ENCODE measurements at places on chromosomes 5 and 9. TPM values are rescaled to one million over a fixed set of nuclear protein-coding genes. Genes with fewer than 3 reads are reported as not detected.

DNA sequence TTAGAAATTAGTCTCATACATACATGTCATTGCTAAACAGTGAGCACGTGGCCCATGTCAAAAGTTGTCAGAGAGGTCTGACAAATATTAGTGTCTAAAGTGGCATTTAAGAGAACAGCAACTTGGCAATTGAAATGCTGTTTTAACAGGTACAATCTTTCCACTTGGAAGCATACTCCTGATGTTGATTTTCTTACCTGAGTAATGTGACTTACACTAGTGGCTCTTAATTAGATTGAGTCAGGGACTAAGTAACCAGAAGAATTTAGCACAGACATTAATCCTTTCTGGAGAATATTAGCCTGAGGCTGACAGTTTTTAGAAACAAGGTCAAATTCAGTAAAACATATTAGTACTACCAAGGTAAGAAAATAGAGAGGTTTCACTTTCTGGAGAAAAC is 357.0 kb upstream of the ZNF608 start:
- no peak for DNase-seq

DNA sequence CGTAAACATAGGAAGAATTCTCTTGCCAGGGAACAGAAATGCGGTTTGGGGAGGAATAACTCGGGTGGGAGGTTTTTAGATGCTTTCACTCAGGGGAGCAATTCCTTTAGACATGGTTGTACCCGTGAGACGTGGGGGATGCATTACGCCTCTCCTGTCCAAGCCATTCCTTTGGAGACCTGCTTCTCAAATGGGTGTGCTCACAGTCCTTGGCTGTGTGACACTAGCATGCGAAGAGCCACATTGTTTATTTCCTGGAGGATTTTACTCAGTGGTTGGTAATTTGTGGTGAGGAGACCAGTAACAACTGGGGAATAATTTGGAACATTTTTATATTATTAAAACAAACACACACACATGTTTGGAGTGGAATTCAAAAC is 18.5 kb downstream of the COL15A1 start:
- DNase-seq, result no peak

- no peak for DNase-seq
Observed at GRCh38 chr9:81390792-81391456, 298.4 kb downstream of the TLE1 start.

GRCh38 chr5:142946547-142947426 is 176.6 kb downstream of the ARHGAP26 start:
- DNase-seq, result no peak

DNA sequence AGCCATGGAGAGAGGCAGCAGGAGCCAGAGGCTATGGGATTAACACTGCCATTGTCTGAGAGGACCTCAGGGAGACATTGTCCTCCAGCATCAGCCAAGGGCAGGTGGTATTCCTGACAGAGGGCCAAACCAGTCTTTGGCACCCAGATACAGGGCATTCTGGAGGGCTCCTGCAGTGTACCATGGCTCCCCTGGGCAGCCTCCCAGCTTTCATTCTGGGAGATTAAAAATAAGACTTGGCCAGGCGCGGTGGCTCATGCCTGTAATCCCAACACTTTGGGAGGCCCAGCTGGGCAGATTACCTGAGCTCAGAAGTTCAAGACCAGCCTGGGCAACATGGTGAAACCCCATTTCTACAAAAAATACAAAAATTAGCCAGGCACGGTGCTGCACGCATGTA is 4.2 kb downstream of the MTAP start:
- no peak for DNase-seq

GRCh38 chr9:132582276-132582785 is at the start of gene BARHL1:
Gene BARHL1, plus strand, starts transcription at chr9:132582606. Its CDS starts 192 bp downstream, at chr9:132582798.
- no peak for DNase-seq

DNA sequence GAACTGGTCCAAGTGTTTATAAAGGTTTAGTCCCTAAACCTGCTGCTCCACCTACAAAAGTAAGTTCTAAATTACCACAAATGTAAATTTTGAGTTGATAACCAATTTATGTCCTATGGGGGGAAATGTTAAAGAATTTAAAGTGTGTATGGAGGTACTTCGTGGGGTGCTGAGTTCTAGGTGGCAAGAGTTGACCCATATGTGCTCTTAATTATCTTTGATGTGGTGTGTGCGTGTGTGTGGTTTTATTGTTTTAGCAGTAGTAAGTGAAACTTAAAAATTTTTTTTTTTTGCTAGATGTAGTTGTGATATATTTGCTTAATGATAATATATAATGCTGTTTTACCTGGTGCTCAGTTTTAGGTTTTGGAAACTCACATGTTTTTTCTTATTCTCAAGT is 72.6 kb downstream of the GPBP1 start:
- no peak for DNase-seq

DNA sequence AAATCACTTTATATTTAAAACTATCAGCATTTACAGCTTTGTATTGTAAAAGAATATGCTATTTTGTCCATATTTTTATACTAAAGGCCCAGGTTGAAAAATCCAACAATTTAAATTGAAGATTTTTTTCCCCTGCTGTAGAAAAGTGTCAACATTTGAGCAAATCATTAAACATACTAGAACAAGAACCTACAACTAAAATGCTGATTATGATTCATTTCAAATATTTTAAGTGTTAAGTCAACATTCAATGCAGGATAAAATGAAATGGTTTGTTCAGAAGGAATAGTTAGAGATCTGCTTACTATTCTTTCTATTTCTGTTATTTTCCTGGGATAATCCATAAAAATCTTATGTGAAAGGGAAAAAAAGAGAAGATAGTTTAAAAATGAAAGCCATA is 866.5 kb upstream of the DMAC1 start:
- no peak for DNase-seq

- DNase-seq, result no peak
Observed at GRCh38 chr5:170632985-170633234, 129.1 kb downstream of the KCNIP1 start.

DNA sequence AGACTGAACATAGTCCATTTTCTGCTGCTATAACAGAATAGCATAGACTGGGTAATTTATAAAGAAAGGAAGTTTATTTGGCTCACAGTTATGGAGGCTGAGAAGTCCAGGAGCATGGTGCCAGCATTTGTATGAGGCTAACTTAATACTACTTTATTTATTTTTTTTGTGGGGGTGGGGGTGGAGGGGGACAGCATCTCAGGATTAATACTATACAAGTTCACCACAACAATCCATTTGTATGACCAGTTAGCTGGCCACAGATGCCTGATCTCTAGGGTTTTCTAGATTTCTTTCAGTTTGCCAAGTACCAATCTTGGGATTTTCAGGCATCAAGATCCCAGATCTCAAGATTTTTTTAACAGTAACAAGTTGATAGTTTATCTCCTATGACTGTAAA is 20.3 kb downstream of the ANGPTL2 start:
- no peak for DNase-seq

GRCh38 chr9:126395439-126396212 is 69.0 kb downstream of the MVB12B start:
- DNase-seq, result no peak

- DNase-seq, result no peak
Observed at GRCh38 chr9:75033791-75034473, 5.8 kb upstream of the CARNMT1 start.

- DNase-seq, result no peak
Observed at GRCh38 chr9:37283730-37284325, 138.7 kb upstream of the GRHPR start.

- no peak for DNase-seq
Observed at GRCh38 chr5:80503641-80504040, 15.7 kb downstream of the FAM151B start.

DNA sequence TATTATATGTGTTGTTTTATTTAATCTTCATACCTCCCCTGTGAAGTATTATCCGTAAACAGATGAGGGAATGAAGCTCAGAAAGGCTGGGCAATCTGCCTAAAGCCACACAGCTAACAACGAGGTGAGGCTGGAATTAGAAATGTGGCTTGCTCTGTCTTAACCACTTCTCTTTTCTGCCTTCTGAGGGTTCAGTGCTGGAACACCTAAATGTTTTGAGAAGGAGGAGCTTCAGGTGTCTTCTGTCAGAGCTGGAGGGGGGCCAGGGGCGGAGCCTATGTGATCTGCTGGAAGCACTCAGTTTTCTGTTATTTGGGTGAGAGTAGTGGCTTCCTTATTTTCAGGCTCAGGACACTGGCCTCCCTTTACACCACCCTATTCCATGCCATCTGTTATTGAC is 35.0 kb upstream of the ARAP3 start:
- DNase-seq, result no peak

GRCh38 chr9:86846656-86847055 is 100.7 kb downstream of the GAS1 start:
- DNase-seq, result no peak

GRCh38 chr9:17795744-17796143 is 216.9 kb downstream of the SH3GL2 start:
- DNase-seq, result no peak

GRCh38 chr5:87298692-87299362 is 31.1 kb downstream of the RASA1 start:
- no peak for DNase-seq

- no peak for DNase-seq
Observed at GRCh38 chr9:116594547-116594946, 92.6 kb upstream of the TRIM32 start.

- no peak for DNase-seq
Observed at GRCh38 chr5:32645246-32645645, 59.9 kb downstream of the SUB1 start.

DNA sequence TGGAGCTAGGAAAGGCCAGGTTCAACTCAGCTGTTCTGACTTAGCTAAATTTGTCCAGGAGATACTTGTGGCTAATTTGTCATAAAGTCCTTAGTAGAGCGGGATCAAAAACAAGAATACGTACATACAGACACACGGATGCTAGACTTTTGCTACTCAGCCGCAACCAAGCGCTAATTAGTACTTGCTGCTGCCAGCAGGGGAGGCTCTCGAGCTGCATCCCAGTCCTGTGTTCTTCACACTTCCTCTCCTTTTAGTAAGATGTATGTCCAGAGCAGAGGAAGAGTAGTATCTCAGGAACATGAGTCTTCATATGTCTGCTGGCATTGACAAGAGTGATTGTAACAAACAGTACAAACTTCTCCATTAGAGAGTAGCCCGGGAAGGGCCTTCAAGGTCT is 58.3 kb downstream of the CYFIP2 start:
- no peak for DNase-seq

DNA sequence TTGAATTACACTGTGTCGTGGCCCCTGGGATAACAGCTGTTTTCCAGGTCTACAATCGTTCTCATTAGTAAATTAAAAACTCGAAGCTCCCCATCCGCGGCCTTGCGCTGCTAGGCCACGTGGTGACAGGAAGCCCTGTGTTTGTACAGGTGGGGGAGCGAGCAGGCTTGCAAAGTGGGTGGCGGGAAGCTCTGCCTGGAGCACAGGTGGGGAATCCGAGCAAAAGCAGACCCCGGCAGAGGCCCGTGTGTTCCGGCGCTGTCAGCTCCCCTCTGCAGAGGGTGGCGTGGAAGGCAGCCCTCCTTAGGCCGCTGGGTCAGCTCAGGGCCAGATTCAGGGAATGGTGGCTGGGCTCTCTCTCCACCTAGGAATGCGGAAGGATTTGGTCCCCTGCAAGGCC is 59.5 kb upstream of the ERCC6L2 start:
- no peak for DNase-seq

- no peak for DNase-seq
Observed at GRCh38 chr5:175343308-175343707, 100.7 kb downstream of the DRD1 start.

GRCh38 chr9:90099262-90099963 is 494.6 kb downstream of the GADD45G start:
- no peak for DNase-seq

DNA sequence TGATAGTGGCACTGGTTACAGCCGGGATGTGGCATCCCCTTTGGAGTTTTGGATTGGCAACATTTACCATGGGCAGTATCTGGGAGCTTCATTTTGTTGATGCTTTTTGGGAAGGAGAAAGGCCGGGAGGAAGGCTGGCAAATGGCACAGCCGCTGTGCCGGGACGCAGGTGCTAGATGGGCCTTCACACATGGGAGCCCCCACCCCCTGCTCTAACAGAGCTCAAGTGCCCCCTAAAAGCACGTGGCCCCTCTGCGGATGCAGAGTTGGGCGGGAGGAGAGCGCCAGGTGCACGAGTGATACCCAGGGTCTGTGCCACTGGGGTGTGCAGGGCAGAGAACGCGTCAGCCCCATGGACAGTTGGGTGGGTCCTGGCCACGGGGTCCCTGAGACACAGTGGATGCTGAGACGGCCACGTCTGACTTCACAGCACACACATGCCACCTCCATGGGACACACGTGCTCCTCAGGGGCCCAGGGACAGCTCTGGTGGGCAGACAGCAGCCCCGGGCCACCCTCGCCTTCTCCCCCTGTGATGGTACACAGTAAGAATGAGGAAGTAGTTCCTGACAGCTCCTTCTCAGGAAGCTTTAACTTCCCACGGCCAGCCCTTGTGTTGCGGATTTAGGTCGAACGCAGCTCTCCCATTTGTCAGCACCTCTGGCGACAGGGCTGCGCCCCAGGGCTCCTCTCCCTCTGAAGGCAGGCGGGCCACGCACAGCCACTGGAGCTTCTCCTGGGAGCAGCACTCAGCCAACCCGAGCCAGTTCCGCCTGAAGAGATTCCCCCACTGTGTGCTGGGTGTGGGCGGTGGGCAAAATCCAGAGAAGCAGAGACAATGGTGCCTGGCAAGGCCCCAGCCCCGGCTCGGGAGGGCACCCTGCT is 10.8 kb downstream of the SLC9A3 start:
- DNase-seq, result no peak

DNA sequence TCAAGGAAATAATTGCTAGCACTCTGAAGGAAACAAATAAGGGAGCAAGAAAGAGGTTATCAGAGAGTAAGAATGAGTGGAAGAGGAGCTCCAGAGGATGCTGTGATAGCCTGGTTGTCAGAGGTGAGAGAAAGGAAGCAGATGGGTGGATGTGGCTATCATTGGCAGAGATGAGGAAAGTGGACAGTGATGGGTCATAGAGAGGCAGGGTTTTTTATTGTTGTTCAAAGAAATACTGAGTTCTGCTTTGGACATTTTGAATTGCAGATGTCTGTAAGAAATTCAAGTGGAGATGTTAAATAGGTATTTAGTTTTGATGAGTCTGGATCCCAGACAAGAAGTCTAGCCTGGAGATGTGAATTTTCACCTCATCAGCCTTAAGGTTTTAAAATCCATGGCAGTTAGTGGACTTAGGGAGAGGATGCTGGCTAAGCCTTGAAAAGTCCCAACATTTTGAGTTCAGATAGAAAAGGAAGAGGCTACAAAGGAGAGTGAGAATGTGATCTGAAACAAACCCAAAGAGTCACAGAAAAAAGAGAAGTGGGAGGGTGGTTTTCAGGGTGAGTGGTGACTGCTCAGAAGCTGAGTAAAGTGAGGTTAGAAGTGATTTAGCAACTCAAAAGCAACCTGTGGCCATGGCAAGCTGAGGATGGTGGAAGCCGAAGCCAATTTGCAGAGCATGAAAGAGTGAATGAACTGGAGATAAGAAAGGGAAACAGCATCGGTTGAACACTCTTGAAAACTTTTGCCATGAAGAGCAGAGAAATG is 50.4 kb downstream of the PPIC start:
- no peak for DNase-seq

MAMDC4 gene
- 2.5 TPM for total RNA-seq

MEIKIN gene
- total RNA-seq, result 1.7 TPM

KCNIP1 gene
- 14.5 TPM for total RNA-seq

GDF9 gene
- total RNA-seq, result 1.9 TPM

SLC6A18 gene
- total RNA-seq, result not detected

MCTP1 gene
- 147 TPM for total RNA-seq

SHOC1 gene
- 0.16 TPM for total RNA-seq

ZFP37 gene
- 27.8 TPM for total RNA-seq

REEP2 gene
- total RNA-seq, result 71.0 TPM

GPRIN1 gene
- total RNA-seq, result 107 TPM

FGD3 gene
- total RNA-seq, result 14.2 TPM

STOML2 gene
- 48.7 TPM for total RNA-seq

SLC22A5 gene
- 10.5 TPM for total RNA-seq

PCDHB13 gene
- total RNA-seq, result 9.2 TPM

NUTM2G gene
- not detected for total RNA-seq

TICAM2 gene
- 0.94 TPM for total RNA-seq

WDR38 gene
- total RNA-seq, result not detected

Measured in occipital lobe (tissue), 3 donors.